ENCODE measurements at places on chromosomes 7 and 10. TPM values are rescaled to one million over a fixed set of nuclear protein-coding genes. Genes with fewer than 3 reads are reported as not detected.

DNA sequence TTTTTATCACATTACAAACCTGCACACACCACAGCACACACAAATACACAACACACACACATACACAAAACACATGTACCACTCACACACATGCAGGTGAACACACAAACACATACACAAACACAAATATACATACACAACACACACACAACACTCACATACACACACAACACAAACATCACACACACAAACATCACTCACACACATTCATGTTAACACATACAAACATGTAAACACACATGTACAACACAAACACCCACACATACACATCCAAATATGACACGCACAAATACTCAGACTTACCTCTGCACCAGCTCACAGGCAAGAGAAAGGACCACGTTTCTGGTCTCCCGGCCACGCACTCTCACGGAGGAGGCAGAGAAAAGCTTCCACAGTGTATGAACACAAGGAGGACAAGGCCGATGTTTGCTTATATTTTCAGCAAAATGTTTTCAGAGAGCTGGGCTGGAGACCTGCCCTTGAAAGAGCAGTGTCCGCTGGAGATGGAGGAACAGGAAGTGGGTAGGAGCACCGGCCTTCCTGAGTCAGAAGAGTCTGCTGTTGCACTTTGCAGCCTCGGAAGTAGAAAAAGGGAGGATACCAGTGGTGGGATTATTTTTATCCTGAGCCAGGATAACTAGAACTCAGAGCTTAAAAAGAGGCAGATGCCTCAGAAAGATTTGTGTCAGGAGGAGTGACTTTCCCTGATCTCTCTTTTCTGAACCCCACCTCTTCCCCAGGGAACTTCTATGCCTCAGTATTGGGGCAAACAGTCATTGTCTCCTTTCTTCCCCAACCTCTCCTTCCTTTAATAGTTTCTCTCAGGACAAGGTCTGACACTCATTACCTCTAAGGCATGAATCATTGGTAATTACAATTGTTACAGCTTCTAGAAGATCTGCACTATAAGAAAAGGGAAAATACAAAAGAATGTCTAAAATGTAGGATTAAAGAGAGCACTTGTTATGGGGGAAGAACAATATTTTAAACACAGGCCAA lies at the start of gene GIMAP6:
Gene GIMAP6 (minus strand): TSS at position 520 of the 999 bp plus-strand sequence. CDS start 2,243 bp downstream, outside the sequence.
- no peaks in the 10 kb centered on the region for H3K4me1 ChIP-seq
- peak; percentile 55 for DNase-seq
- no peaks in the 10 kb centered on the region for H3K27me3 ChIP-seq
- H3K36me3 ChIP-seq = no peaks in the 10 kb centered on the region

Gene ANKRD1
- 0.30 TPM for total RNA-seq

DNA sequence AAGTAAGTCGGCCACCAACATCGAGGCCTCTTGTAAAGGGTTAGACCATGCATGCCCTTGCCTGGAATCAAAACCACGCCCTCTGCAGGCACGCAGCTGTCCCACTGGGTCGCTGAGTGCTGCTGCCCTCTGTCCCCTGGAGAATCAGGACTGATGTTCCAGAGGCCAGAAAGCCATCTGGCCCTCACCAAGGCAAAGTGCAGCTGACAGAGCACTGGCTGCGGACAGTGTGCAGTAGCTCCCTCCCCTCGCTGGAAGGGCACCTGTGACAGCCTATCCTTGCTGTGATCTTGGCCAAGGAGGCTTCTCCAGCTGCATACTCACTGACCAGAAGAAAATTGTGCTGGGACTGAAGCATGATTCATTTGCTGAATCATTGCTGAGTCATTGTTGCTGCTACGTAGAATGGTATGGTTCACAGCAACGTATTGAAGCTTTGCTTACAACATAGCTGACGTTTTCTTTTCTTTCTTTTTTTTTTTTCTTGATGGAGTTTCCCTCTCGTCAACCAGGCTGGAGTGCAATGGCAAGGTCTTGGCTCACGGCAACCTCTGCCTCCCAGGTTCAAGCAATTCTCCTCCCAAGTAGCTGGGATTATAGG lies 30.4 kb downstream of the DDC start:
- no peaks in the 10 kb centered on the region for H3K27me3 ChIP-seq
- H3K4me3 ChIP-seq = no peak overlapping the region
- no peak overlapping the region for H3K27ac ChIP-seq

Gene AGMO
- 1.3 TPM for total RNA-seq

DNA sequence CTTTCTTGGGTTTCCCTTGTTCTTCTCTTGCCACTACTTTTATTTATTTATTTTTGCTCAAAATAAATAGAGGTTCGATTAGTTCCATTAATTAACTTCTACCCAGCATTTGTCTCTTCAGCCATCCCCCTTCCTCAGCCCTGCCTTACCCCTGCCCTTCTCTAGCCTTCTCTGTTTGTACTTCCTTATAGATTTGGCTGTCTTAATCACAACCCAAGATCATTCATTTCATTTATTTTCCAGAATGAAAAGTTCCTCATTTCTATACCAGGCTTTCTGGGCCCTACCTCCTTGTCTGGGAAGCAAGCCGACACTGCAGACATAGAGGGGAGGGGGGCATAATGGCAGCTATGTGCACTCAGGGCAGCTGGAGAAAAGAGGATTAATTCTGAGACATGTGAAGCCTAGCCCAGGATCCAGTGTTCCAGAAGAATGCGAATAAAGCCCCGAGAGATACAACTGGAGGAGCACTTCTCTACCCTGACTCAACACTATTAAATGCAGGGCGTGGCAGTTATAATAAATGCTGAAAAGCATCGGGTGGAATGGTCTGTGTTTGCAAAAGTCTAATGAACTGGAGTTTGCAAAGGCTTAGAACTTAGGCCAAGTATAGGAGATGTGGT lies 6.4 kb upstream of the PDCD4 start:
- no peaks in the 10 kb centered on the region for H3K36me3 ChIP-seq
- DNase-seq = no peak
- no peak overlapping the region for H3K4me3 ChIP-seq
- H3K27me3 ChIP-seq = no peaks in the 10 kb centered on the region
- peak overlapping the region; percentile 76 for H3K27ac ChIP-seq

Gene LRRC18
- not detected for total RNA-seq

GRCh38 chr10:4234661-4235060 lies 449.7 kb upstream of the KLF6 start:
- H3K4me1 ChIP-seq = no peaks in the 10 kb centered on the region
- no peaks in the 10 kb centered on the region for H3K36me3 ChIP-seq
- H3K4me3 ChIP-seq = no peak overlapping the region
- no peaks in the 10 kb centered on the region for H3K27me3 ChIP-seq
- DNase-seq = no peak
- H3K27ac ChIP-seq = no peak overlapping the region

- no peak overlapping the region for H3K27ac ChIP-seq
- peaks cover 7% of the 10 kb centered on the region for H3K4me1 ChIP-seq
- DNase-seq = no peak
- H3K36me3 ChIP-seq = no peaks in the 10 kb centered on the region
- H3K4me3 ChIP-seq = no peak overlapping the region
- H3K27me3 ChIP-seq = no peaks in the 10 kb centered on the region
These were observed 78.5 kb upstream of the PPIF start for GRCh38 chr10:79268742-79269141.

DNA sequence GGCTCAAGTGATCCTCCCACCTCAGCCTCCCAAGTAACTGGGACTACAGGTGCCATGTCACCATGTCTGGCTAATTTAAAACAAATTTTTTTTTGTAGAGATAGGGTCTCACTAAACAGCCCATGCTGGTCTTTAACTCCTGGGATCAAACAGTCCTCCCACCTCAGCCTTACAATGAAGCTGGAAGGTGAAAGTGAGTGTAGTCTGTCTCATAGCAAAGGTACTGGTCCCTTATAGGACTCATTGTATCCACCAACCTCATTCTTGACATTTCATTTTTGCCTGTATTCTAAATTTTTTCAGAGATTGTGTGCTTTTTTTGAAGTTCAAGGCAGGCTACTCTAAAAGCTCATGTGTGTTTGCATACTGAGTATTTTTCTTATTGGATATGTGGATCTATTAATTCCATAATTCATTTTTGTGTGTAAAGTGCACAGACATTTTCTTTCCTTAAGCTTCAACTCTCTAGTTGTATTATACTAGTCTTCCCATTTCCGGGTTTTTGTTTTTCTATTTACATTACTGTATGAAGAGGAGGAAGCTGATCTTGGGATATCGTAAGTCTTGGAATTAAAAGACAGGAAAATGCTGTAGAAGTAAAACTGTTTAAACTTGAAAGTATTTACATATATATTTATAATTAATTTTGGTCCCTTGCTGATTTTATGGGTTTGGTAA lies 13.3 kb downstream of the KMT2E start:
- peaks cover 4% of the 10 kb centered on the region for H3K4me1 ChIP-seq
- no peaks in the 10 kb centered on the region for H3K36me3 ChIP-seq
- no peaks in the 10 kb centered on the region for H3K27me3 ChIP-seq
- DNase-seq = no peak

Gene SPRN
- total RNA-seq = not detected

Gene SYT15
- 8.8 TPM for total RNA-seq

DNA sequence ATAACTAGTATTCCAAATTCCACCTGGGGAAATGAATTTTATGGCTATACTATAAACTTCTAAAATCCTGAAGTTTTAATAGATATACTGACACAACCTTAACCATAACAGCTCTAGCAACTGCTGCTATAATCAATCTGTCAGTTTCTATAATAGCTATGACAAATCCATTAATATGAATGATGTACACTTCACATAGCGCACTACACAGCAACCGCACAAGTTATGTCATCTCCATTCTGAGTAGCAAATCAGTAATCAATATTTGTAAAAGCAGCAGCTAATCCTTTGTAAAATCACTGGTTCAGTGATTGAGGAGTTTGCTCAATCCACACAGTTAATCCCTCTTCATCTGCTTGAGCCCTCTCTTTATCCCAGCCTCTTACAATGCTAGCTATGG lies 105.3 kb downstream of the SKAP2 start:
- H3K27ac ChIP-seq = no peak overlapping the region
- no peak overlapping the region for H3K4me3 ChIP-seq
- H3K4me1 ChIP-seq = no peaks in the 10 kb centered on the region
- DNase-seq = no peak
- no peaks in the 10 kb centered on the region for H3K36me3 ChIP-seq

GRCh38 chr10:132399117-132400035 lies 2.4 kb downstream of the PWWP2B start:
- H3K27me3 ChIP-seq = no peaks in the 10 kb centered on the region
- no peak for DNase-seq
- no peaks in the 10 kb centered on the region for H3K4me1 ChIP-seq
- no peak overlapping the region for H3K27ac ChIP-seq
- no peak overlapping the region for H3K4me3 ChIP-seq
- no peaks in the 10 kb centered on the region for H3K36me3 ChIP-seq

- H3K36me3 ChIP-seq = no peaks in the 10 kb centered on the region
- no peaks in the 10 kb centered on the region for H3K4me1 ChIP-seq
- no peaks in the 10 kb centered on the region for H3K27me3 ChIP-seq
- H3K27ac ChIP-seq = no peak overlapping the region
- no peak overlapping the region for H3K4me3 ChIP-seq
These were observed 13.7 kb upstream of the CPA1 start for GRCh38 chr7:130366564-130366963.

DNA sequence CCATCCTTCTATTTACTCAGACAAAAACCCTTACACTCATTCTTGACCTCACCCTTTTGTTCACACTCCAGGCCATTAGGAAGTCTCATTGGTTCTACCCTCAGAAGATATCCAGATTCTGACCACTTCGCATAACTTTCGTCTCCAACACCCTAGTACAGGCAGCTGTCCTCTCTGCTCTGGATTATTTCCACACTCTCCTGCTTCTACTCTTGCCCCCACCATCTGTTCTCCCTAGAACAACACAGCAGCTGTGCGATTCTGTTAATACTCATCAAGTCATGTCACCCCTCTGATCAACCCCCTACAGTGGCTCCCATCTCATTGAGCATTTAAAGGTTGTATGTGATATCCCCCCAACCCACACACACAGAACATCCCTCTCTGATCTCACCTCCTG lies 15.5 kb upstream of the TRIL start:
- no peaks in the 10 kb centered on the region for H3K4me1 ChIP-seq
- peaks cover 2% of the 10 kb centered on the region for H3K27me3 ChIP-seq
- H3K36me3 ChIP-seq = no peaks in the 10 kb centered on the region

- H3K4me3 ChIP-seq = no peak overlapping the region
- no peaks in the 10 kb centered on the region for H3K27me3 ChIP-seq
- no peaks in the 10 kb centered on the region for H3K36me3 ChIP-seq
- H3K27ac ChIP-seq = no peak overlapping the region
- no peaks in the 10 kb centered on the region for H3K4me1 ChIP-seq
These were observed 1.2 kb downstream of the HMX2 start for GRCh38 chr10:123149162-123149567.

All from aorta (tissue), 5 donors.